ENCODE measurements at places on chromosomes 11 and 22.
A peak's percentile ranks its signal among the peaks of the same experiment; 100 is the strongest.

- no peak for DNase-seq
Measured at GRCh38 chr11:90326647-90327046, 103.8 kb upstream of the CHORDC1 start.

DNA sequence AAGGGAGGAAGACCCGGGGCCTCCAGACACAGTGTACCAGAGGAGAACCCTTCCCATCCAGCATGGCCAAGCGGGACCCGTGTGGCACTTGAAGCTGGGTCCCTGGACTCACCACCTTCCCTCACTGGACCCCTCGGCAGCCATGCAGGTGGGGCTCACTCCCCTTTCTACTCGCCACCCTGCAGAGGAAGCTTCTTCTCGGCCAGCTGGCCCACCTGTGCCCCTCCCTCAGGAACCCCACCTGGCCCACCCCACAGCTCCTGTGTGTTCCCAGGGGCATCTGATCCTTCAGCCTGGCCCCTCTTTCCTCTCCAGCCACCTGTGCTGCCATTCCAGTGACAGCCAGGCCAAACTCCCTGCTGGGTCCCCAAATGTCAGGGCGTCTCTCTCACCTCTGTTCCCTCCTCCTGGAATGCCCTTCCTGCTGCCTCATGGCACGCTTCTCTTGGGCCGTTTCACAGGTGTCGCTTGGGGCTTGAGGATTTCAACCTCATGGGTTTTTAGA lies 38.0 kb downstream of the IGF2 start:
- no peak for DNase-seq

DNA sequence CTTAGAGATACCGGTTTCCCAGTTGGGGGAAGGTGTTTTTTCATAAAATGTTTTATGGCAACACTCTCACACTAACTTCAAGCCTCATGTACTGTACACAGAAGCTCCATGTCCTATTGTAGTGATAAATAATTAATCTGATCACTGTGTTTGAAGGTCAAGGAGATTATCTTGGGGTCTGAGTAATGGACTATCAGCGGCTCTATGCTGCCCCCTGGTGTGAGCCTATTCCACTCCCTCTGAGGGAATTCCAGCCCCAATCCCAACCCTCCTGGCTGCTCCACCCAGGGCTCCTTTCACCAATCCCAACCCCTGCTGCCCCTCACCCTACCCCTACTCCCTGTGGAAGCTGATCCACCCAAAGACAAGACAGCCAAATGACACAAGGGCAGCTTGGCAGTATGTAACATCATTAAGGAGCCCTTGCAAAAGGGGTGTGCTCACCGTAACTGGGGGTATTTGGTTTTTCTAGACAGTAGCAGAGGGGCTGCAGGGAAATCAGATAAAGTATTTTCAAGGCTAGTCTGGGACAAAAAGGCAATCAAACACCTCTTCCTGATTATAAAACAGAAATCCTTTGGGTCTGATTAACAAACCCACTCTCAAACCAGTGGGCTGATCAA lies 22.3 kb downstream of the HPS4 start:
- peak; percentile 49 for DNase-seq

DNA sequence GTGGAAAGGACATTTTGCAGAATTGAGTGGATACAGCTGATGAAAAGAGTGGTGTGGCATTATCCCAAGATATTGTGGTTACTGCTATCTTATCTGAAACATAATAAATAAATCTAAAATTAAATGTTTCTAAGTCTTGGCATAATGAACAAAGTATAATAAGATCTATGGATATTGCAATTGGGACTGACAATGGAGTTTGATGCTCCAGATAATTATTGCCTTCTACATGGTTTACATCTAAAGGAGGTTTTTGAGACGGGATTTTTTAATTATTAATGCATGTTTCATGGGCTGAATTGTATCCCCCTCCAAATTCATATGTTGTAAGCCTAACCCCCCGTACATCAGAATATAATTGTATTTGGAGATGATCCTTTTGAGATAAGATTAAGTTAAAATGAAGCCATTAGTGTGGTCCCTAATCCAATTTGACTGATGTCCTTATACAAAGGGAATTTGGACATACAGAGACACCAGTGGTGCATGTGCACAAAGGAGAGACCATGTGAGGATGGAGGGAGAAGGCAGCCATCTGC lies 198.5 kb downstream of the MSANTD4 start:
- DNase-seq, result no peak

- DNase-seq, result peak; percentile 64
Measured at GRCh38 chr11:128453444-128454336, 133.7 kb downstream of the ETS1 start.

- DNase-seq, result no peak
Measured at GRCh38 chr22:23220485-23221350, 40.4 kb downstream of the BCR start.
